Colonic mucosa (tissue), 4 donors: ENCODE measurements at places on chromosomes 7 and 10.

GRCh38 chr7:116305485-116306408 is 95.4 kb downstream of the TES start:
- no peak for DNase-seq

- no peak for DNase-seq
Observed at GRCh38 chr7:12107841-12108254, 103.2 kb upstream of the TMEM106B start.

DNA sequence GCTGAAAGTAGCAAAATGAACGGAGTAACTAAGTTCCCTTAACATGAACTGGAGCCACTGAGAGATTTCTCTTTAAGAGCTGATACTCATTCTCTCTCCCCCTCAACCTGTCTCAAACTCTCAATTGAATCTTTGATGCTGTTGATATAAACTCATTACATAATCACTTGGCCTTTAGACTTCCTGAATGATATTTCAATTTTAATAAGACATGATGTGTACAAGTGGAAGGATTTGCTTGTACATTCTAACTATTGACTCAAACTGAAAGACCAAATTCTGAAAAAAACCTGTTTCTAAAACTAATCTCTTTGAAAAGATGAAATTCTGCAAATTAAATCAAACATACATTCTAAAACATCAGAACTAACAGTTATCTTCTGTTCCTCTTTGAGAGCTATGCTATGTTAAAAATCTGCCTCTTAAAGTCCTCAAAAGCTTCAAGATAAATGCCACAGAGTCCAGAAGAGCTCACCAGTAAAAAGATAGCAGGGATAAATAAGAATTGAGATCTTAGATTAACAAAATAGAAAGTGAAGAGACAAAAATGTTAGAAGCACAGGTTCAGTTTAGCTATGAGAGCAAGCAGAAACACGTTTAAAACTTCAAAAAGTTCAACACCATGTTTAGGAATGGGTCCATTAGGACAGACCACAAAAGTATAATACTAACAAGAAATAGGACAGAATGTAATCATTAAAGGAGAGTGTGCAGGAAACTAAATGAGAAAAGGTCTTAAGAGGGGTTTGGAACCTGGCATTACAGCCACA is 46.1 kb downstream of the TNPO3 start:
- no peak for DNase-seq

DNA sequence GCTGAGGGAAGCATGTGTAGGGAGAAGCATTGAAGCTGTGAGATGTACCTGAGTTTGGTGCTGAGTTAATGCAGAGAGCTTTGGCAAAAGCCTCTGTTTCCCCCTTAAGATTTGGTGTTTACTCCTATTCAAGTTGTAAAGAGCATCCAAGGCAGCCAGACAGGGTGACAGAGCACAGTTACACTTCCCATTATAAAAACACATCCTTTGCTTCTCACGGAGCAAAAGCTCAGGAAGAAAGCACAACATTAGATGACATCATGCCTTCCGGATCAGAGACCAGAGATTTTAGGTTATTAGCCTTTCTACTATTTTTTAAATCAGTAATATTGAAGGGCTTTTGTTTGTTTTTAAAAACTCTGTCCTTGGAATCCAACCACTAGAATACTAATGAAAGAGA is 182.9 kb downstream of the DOCK4 start:
- no peak for DNase-seq

DNA sequence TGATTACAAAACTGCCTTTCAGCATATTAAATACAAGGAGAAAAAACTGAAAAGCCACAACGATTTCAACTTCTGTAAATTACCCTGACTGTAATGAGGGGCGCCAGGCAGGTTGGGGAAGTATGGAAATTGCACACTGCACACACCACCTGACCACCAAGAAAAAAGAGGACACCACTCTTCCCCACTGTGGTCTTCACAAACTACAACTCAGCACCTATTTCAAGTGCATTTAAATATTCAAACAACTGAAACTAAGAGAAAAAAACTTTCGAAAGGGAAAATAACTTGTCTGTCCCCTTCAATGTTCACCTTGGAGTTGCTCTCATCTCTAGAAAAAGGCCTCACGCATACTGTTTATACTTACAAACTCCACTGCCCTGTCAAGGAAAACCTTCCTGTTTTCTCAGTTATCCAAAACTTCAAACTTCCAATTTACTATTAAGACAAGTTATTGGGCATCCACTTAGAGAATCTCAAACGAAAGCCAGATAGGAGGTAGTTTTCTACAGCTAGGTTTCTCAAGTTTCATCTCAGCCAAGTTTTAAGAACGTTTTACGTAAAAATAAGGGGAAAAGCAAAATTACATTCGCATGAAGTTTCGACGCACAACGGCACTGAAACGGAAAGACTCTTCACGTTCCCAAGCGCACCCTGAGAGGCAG is 1.4 kb downstream of the LARP4B start:
- DNase-seq, result no peak

DNA sequence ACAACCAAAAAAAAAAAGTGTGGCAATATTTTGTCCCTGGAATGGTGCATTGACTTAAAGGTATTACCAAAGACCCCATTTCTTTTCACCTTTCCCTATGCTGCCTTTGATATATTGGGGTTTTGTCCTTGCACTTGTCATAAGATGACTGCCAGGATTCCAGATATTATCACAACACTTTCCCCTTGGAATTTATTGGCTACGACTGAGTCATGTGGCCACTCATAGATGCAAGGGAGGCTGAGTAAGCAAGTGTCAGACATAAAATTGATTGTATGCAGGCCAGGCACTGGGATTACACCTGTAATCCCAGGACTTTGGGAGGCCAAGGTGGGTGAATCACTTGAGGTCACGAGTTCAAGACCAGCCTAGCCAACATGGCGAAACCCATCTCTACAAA is 83.6 kb downstream of the PPP1R3C start:
- DNase-seq, result no peak

GRCh38 chr10:132547421-132547861 is 9.9 kb downstream of the INPP5A start:
- no peak for DNase-seq

GRCh38 chr10:103153302-103154197 is 39.5 kb downstream of the NT5C2 start:
- DNase-seq, result no peak

DNA sequence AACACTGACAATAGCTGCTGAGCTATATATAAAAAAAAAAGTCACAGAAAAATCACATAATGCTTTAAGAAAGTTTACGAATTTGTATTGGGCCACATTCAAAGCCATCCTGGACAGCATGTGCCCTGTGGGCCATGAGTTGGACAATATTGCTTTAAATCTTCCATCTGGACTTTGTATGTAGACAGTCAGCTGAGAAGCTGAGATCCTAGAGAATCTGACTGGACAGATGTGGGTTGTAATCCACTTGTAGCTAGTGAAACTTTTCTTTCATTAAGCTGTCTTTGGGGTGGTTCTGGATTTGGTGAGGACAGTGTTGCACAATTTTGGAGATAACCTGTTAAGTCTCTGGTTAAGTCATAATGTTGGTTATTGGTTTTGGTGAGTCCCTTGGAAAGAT is 824.5 kb downstream of the CCSER2 start:
- no peak for DNase-seq

- DNase-seq, result peak; percentile 53
Observed at GRCh38 chr7:16479591-16479990, 14.1 kb upstream of the SOSTDC1 start.

DNA sequence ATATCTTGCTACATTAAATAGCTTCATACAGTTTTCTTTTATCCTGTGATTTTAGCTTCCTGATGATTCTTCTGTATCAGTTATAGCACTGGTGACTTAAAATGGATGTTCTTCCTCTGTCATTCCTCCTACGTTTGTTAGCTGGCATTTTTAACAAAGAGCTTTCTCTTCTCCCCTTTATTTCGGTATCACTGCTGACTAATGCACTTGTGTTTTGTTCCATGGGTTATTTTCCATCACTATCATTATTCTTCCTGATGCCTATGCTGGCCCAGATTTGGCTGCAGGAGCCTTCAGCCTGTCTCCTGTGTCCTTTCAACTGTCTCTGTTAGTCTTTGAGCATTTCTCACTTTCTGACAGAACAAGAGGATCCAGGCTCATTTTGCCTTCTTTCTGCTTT is 13.1 kb downstream of the BMS1 start:
- DNase-seq, result no peak

DNA sequence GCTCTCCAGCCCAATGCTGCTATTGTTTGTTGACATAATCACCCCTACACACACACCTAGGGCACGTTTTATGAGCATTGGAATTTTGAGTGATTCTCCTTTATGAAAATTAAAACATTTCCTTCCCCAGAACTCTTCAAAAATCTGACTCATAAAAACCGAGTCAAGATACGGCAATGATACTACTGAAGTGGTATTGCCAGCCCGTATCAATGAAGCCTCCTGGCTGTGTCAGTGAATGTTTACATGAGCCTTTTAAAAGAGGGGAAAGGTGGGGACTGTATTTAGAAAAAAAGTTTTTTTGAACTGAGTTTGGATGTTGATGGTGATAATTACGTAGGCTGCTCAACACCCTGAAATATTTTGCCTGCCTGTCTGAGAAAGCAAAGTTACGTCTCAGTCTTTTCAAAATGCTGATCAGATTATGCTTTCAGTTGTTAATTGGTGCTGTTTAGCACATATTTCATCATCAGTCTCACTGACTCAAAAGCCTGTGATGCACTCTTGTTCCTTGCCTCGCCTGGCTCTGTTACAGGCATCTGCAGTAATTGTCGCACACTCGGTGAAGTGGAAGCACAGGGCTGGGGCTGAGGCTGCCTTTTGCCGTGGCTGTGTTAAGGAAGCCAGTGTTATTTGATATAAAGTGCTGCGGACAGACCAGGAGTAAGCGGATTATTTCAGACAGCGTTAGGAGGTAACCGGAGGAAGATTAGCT is 157.4 kb upstream of the TCF7L2 start:
- peak; percentile 67 for DNase-seq

DNA sequence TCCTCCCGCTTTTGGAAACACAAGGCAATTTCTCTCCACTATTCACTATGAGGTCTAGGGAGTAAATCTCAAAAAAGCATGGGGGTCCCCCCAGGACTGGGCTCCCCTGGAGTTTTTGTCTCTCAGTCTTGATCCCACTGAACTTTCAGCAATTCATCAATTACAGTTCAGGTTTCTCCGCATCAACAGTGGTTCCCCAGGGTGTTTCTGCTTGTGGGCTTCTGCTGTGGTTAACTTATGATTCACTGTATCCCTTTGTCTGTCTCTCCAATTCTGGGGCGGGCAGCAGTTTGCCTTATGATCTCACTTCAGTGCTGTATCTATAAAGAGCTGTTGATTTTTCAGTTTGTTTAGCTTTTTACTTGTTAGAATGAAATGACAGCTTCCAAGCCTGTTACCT is 142.6 kb upstream of the CDC14C start:
- no peak for DNase-seq
